ENCODE measurements at places on chromosomes 4 and X.

DNA sequence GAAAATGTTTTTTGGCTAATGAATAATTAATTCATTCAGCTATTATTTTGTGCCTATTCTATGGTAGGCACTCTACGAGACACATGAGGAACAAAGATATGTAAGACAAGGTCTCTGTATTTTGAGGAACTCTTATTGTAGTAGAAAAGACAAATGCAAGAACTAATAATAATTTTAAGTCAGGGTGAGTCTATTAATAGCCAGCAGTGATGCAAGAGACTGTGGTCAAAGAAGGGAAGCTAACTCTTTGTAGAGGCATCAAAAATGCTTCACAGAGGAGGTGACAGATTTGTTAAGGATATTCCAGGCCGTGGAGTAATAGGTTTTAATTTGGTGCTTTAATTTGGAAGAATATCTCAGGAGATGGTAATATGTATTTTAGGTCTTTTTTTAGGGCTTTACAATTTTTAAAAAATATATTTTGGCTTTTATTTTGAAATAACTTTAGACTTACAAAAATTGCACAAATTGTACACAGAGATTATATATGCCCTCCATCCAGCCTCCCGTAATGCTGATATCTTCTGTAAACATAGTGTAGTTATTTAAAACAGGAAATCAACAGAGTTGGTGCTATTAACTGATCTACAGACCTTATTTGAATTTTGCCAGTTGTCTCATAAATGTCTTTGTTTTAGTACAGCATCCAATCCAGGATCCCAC is 48.1 kb downstream of the DCLK2 start:
- H3K4me3 ChIP-seq = no peak overlapping the region
- H3K27me3 ChIP-seq = no peaks in the 10 kb centered on the region
- DNase-seq = peak; percentile 55

GRCh38 chrX:1453951-1454785 is 1.5 kb upstream of the ASMTL start:
- H3K4me1 ChIP-seq = peaks cover 56% of the 10 kb centered on the region
- DNase-seq = peak; percentile 93
- peak overlapping the region; percentile 68 for H3K4me3 ChIP-seq
- peak overlapping the region; percentile 96 for H3K27ac ChIP-seq
- no peaks in the 10 kb centered on the region for H3K27me3 ChIP-seq
- no peaks in the 10 kb centered on the region for H3K36me3 ChIP-seq

- no peaks in the 10 kb centered on the region for H3K27me3 ChIP-seq
- no peak overlapping the region for H3K4me3 ChIP-seq
- DNase-seq = no peak
- no peak overlapping the region for H3K27ac ChIP-seq
- H3K36me3 ChIP-seq = no peaks in the 10 kb centered on the region
Observed at GRCh38 chrX:1397441-1398270, 5.7 kb upstream of the SLC25A6 start.

GRCh38 chrX:33285550-33285949 is 74.2 kb upstream of the DMD start:
- H3K4me3 ChIP-seq = no peak overlapping the region
- DNase-seq = no peak
- no peak overlapping the region for H3K27ac ChIP-seq
- no peaks in the 10 kb centered on the region for H3K36me3 ChIP-seq
- H3K27me3 ChIP-seq = no peaks in the 10 kb centered on the region
- H3K4me1 ChIP-seq = no peaks in the 10 kb centered on the region

DNA sequence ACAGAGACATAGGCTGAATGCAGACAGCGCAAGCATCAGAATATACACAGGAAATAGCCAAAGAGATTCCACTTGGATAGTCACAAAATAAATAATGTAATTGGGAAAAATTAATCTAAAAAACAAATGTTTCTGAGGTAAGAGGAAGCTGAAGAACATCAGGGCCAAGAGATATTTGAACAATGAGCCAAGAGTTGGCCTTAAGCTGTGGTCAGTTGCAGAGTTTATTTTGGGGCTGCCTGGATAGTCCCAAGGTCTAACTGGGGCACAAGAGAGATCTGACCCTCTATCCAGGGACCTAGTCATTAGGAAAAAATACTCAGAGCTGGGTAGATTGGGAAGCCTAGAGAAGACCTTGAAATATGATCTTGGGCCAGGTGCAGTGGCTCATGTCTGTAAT is 31.3 kb upstream of the FGF16 start:
- H3K4me3 ChIP-seq = no peak overlapping the region
- no peaks in the 10 kb centered on the region for H3K27me3 ChIP-seq
- H3K36me3 ChIP-seq = no peaks in the 10 kb centered on the region
- no peaks in the 10 kb centered on the region for H3K4me1 ChIP-seq
- no peak for DNase-seq
- H3K27ac ChIP-seq = no peak overlapping the region

DNA sequence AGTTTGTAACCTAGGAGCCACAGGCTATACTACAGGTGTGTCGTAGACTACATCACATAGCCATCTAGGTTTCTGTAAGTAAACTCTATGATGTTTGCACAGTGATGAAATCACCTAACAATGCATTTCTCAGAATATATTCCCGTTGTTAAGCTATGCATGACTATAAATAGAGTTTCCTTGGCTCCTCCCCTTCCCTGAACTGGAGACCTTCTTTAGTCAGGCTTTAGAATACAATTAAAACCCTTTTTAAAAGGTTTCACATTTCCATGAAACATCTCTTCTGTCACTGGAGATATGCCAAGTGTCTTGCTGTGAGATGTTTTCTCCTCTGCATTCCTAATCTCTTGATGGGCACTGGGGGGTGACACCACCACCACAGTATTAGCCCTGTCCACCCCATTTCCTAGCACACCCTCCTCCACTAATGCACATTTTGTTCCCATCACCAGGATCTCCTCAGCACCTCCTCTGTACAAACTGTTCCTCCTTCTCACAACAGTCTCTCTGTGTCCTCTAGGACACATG is 334.6 kb upstream of the CPEB2 start:
- H3K27ac ChIP-seq = no peak overlapping the region
- H3K27me3 ChIP-seq = no peaks in the 10 kb centered on the region
- no peaks in the 10 kb centered on the region for H3K4me1 ChIP-seq
- no peak for DNase-seq
- H3K36me3 ChIP-seq = no peaks in the 10 kb centered on the region
- no peak overlapping the region for H3K4me3 ChIP-seq

GRCh38 chr4:150328496-150328895 is 250.3 kb downstream of the DCLK2 start:
- H3K36me3 ChIP-seq = peaks cover 9% of the 10 kb centered on the region
- H3K4me1 ChIP-seq = no peaks in the 10 kb centered on the region
- no peaks in the 10 kb centered on the region for H3K27me3 ChIP-seq
- H3K4me3 ChIP-seq = no peak overlapping the region

GRCh38 chr4:82721819-82722423 is 76.7 kb downstream of the SCD5 start:
- no peaks in the 10 kb centered on the region for H3K4me1 ChIP-seq
- H3K4me3 ChIP-seq = no peak overlapping the region
- peak; percentile 11 for DNase-seq
- H3K27ac ChIP-seq = no peak overlapping the region
- H3K27me3 ChIP-seq = no peaks in the 10 kb centered on the region

DNA sequence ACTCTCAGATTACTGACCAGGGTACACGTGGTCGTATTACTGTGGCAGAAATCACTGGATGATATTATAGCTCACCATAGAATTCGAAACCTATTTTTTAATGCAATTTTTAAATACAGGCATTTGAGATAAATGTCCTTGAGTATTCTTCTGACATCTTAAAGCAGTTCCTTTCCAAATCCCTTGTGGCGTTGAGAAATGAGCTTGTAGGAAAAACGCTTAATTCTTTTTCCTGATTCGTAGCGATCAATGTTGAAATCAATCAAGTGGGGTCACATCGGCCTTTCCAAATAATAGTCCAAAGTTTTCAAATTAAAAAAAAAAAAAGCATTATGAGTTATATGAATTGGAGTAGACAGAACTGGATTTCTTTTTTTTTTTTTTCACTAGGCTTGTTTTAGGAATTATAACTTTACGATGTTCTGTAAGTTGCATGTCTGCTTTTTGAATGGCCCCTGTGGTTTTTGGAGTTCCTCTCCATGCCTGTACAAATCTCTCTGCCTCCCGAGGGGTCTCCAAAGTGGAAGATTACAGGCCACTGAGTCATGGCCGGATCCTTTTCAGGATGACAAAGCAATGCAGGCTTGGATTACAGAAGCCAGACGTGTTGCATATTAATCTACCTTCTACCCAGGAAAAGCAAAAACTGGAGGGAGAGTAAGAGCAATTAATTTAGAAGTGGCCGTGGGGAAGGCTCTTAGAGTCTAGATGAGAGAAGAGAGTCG is 226.1 kb downstream of the SHOX start:
- H3K27ac ChIP-seq = no peak overlapping the region
- DNase-seq = no peak
- no peak overlapping the region for H3K4me3 ChIP-seq
- H3K27me3 ChIP-seq = no peaks in the 10 kb centered on the region
- H3K4me1 ChIP-seq = no peaks in the 10 kb centered on the region

- H3K27me3 ChIP-seq = peaks cover 56% of the 10 kb centered on the region
- H3K4me3 ChIP-seq = no peak overlapping the region
- no peaks in the 10 kb centered on the region for H3K36me3 ChIP-seq
- no peak overlapping the region for H3K27ac ChIP-seq
- DNase-seq = no peak
- peaks cover 5% of the 10 kb centered on the region for H3K4me1 ChIP-seq
Observed at GRCh38 chr4:158799856-158800255, 31.0 kb downstream of the FNIP2 start.

- no peaks in the 10 kb centered on the region for H3K36me3 ChIP-seq
- H3K4me3 ChIP-seq = peak overlapping the region; percentile 87
- H3K4me1 ChIP-seq = peaks cover 24% of the 10 kb centered on the region
- no peaks in the 10 kb centered on the region for H3K27me3 ChIP-seq
Observed at GRCh38 chr4:83013902-83014301, 3.3 kb upstream of the LIN54 start.

DNA sequence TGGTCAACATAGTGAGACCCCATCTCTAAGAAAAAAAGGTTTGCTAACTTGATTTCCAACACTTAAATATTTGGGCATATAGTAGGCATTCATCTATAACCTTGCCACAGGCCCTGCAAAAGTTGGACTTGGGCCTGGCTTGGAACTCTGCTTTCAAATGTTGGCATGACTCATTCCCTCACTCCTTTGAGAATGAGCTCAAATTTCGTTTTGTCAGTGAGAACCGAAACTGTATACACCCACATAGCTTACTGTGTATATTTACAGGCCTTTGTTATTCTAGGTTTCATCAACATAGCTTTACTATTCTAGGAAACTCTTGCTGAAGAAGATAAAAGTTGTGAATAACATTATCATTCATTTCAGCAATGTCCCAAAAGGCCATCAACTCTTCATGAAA is 88.7 kb upstream of the ELOVL6 start:
- no peak overlapping the region for H3K27ac ChIP-seq
- H3K36me3 ChIP-seq = no peaks in the 10 kb centered on the region
- H3K27me3 ChIP-seq = no peaks in the 10 kb centered on the region
- no peak for DNase-seq

DNA sequence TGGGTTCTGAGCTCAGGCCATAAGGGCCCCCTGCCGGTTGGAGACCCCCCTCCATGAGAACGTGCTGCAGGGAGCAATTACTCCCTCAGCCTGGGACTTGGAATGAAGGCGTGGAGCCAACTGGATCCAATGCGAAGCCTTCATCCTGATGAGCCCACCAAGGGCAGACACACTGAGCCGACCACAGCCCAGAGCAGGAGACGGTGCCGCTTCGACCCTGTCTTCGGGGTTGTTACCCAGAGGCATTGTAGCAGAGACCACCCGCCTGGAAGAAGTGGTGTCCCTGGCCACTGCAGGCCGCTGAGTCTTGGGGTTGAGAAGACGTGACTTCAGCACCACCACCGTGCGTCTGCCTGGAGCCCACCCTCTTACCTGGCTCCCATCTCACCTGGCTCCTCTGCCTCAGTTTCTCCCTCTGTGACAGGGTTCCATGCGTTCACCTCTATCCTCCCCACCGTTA is 7.0 kb upstream of the NKX1-1 start:
- H3K4me3 ChIP-seq = no peak overlapping the region
- H3K4me1 ChIP-seq = no peaks in the 10 kb centered on the region
- no peaks in the 10 kb centered on the region for H3K27me3 ChIP-seq
- DNase-seq = no peak
- no peaks in the 10 kb centered on the region for H3K36me3 ChIP-seq
- no peak overlapping the region for H3K27ac ChIP-seq

DNA sequence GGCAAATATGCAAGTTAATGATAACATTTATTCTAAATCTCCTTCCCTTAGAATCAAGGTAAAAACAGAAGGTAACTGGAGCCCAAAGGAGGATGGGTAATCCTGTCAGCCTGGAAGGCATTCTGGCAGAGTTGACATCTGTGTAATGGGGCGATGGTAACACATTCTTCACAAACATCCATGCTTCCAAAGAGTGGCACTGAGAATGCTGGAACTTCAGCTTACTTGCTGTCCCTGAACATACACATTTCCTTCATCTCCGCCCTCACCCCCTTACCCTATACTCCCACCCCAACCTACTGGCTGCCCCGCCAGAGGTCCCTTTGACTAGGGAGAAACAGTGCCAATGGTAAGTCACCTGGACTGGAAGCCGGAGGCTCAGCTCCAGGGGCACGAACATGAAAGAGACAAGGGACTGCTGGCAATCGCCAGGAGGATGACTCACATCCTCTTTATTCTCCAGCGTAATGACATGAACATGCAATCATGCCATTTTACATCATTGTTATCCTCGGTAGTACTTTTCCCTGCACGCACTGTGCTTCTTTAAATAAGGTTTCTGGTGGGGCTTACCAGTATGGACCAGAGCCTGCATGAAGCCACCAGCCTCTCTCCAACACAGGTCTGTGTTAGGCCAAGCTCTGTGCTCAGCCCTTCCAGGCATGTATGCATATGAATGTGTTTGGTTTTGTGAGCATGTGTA is 694.2 kb upstream of the TENM3 start:
- no peaks in the 10 kb centered on the region for H3K27me3 ChIP-seq
- no peak overlapping the region for H3K4me3 ChIP-seq
- DNase-seq = no peak
- no peaks in the 10 kb centered on the region for H3K36me3 ChIP-seq
- no peaks in the 10 kb centered on the region for H3K4me1 ChIP-seq

DNA sequence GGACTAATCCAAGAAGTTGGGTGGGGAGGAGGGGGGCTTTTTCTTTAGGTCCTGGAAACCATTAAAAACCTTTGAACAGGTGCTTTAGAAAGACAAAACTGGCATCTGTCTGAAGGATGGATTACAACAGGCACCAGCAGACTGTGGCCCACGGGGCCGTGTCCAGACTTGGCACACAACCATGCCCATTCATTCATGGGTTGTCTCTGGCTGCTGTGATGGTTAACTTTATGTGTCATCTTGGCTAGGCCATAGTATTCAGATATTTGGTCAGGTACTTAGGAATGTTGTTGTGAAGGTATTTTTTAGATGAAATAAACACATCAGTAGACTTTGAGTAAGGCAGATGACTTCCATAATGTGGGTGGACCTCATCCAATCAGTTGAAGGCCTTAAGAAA is 45.5 kb downstream of the TBL1X start:
- peaks cover 3% of the 10 kb centered on the region for H3K4me1 ChIP-seq
- DNase-seq = no peak
- H3K4me3 ChIP-seq = no peak overlapping the region
- H3K27me3 ChIP-seq = no peaks in the 10 kb centered on the region
- H3K27ac ChIP-seq = no peak overlapping the region

Measured in B cell (primary cell).